Stimulated activated CD4-positive, alpha-beta T cell treated with anti-CD3 and anti-CD28 coated beads, Interleukin-4, amount 100 ng/mL, for 24 hours (primary cell): ENCODE measurements at places on chromosomes 13 and 19.

DNA sequence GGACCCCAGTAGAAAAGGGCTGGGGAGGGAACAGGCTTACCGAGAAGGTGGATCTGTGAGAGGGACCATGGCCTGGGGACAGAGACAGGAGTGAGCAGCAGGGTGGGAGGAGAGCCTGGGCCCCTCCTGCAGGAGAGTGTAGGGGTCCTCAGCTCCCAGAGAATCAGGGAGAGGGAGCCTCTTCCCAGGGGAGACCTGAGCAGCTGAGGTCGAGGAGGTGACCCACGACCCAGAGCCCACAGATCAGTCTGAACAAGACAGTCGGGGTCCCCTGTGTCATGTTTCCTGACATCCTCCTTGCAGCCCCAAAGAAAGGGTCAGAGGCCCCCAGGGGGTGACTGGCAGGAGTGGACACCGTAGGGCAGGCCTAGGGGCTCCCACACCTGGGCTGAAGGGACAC, 6.7 kb downstream of the CEACAM4 start:
- DNase-seq, result no peak

DNA sequence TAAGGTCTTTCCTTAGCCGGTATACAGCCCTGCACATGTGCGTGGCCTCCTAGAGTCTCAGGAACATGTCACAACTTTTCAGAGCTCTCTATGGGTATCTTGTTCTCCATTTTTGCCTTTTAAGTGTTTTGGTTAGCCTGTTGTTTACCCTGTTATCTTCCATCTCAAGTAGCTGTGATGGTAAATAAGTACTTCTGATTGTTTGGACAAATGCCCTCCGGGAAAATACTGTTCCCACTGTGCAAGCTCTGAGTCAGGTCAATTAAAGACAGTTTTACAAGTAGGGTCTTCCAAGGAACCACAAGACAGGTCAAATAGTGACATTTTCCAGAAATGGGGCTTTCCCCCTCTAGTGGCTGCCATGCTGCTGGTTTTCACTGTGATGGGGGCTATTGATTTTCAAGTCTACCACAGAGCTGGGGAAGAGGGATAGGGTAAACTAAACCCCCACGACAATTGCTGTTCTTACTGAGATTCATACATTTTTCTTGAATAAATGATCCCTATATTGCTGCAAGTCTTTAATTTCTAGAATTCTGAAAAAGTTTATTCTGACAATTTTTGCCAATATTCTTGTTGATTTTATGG, 109.5 kb downstream of the TM9SF2 start:
- DNase-seq, result no peak

DNA sequence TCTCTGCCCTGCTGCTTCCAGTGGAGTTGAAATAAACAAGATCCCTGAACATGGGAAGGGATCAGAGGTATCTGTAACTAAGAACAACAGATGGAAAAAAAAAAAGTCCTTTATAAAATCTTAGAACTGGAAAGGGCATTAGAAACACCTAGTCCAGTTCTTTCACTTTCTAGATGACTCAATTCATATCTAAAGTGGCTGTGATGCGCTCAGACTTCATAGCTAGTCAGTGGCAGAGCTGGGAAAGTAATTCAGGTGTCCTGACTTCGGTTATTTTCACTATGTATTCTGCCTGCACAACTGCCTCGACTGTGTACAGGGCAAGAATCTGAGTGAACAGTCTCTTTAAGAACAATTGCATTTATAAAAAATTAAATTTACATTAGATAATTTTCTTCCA, 151.8 kb upstream of the TMTC4 start:
- no peak for DNase-seq

DNA sequence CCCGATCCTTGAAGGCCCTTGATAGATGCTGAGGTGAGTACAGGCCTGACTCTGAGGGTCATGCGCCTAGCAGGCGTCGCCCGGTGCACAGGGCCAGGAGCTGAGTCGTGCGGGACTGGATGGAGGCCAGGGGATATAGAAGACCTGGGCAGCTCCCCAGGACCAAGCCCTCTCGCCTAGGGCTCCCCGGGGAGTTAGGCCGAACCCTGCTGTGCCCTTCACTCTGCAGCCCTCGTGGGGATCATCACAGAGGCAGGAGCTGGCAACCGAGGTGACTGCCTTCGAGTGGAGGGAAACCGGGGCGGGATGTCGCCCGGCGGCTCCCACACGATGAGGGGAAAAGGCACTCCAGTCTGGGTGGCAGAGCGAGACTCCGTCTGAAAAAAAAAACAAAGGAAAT, 11.7 kb downstream of the CSNK1G2 start:
- no peak for DNase-seq
